ENCODE measurements at places on chromosomes 1 and 21.

- no peak for DNase-seq
These were observed 21.9 kb upstream of the ERO1B start for GRCh38 chr1:236303675-236304074.

DNA sequence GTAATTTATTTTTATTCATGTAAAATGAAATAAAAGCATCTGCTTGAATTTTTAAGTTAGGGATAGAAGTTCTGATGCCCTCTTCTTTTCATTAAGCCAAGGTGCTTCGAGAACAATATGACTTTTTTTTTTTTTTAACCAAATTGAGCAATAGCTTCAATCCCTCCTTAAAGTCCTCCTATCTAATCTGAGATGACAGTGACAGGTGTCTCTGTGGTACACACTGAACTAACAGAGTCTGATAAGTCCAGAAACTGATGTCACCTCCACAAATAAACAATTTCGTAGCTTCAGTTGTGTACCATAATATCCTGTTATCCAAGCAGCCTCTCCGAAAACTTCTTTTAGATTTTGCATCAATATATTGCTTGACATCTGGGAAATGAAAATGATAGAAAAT, 23.8 kb downstream of the MAP3K7CL start:
- no peak for DNase-seq

GRCh38 chr1:5734996-5735395, 257.2 kb downstream of the NPHP4 start:
- DNase-seq, result peak; percentile 37

DNA sequence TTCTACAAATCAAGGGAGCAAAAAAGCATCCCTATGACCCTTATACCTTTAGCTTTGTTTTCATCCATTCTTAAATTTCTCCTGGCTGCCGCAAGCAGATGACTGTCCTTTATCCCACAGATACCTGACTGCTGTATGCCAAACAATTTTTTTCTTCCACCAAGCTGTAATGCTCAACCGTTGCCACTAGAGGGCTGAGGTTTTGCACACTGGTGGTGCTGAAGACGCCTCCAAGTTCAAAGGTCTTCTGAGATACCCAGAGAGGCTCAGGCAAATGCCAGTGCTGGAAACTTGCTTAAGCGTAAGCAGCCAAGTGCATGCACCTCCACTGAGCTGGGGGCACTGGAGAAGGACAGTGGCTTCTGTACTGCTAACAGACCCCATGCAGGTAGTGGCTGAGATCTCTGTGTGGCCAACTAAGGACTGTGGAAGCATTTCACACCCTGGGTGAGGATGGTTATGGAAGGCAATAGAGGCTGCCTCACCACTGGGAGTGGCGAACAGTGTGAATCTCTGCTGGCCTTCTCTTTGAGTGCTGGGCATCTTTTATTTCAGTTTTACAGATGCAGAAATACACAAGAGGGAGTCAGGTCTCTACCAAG, 28.5 kb downstream of the CNIH3 start:
- DNase-seq, result peak; percentile 79

DNA sequence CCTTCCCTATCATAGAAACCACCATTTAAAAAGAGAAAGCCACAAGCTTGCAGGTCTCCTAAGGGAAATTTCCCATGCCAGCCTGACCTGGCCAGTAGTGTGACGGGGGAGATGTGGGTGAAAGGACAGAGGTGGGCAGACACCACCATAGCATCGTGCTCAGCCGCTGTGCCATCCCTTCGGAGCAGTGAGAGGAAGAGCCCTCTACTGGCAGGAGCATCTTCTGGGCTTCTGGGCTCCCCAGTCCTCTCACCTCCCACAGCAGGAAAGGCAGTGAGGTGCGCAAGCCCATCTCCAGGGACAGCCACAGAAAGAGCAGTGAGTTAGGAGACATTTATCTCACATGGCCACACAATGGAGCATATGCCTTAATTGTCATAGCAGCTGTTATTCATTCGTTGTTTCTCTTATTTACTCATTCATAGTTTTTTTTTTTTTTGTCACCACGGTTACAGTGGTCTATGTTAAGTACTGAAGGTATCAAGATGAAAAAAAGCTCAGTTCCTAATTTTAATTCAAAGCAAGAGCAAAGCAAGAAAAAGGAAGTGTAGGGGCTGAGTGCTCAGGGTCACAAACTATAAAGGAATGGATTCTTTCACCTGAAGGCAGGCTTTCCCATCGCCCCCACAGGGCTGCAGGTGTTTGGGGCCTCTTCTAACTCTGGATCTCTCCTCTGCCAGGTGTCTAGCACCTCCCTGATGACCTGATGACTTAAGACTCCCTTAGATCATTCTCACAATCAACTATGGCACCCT, 48.8 kb upstream of the CAMK1G start:
- no peak for DNase-seq

- no peak for DNase-seq
These were observed 158.3 kb downstream of the PLXNA2 start for GRCh38 chr1:208085655-208086515.

GRCh38 chr1:4003846-4004505, 103.9 kb upstream of the C1orf174 start:
- peak; percentile 34 for DNase-seq

GRCh38 chr1:116806671-116807070, 52.4 kb downstream of the CD2 start:
- DNase-seq, result no peak

All from activated effector memory CD4-positive, alpha-beta T cell treated with anti-CD3 and anti-CD28 coated beads, Interleukin-2, amount 50 U/mL, for 16 hours (primary cell).